ENCODE measurements at places on chromosomes 1 and 21. TPM values are rescaled to one million over a fixed set of nuclear protein-coding genes. Genes with fewer than 3 reads are reported as not detected.

DNA sequence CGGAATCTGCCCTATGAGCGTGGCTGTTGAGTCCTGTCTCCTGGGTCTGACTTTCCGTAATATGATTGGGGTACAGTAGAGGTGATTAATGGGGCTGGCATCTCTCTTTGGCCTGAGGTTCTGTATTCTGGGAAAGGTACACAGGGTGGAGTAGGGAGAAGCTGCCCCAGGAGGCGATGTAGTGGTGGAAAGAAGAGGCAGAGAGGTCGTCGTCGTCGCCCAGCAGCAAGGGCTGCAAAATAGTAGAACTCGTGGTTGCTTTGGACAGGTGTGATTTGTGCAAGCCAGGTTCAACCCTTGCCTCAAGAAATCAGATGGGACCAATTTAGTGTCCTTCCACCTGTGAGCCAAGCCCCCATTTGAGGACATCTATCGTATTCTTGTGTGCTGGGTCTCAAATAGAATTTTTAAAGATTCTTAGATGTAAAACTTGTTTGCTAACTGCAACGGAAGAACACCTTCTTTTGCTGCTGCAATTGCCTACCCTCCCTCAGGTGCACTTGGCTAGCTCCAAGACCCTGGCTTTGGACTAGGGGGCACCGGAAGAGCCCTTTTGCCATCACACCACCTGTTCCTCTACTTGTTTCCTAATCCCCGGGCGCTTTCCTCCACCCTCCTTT, 1.3 kb upstream of the HMGN2 start:
- DNase-seq: no peak

DNA sequence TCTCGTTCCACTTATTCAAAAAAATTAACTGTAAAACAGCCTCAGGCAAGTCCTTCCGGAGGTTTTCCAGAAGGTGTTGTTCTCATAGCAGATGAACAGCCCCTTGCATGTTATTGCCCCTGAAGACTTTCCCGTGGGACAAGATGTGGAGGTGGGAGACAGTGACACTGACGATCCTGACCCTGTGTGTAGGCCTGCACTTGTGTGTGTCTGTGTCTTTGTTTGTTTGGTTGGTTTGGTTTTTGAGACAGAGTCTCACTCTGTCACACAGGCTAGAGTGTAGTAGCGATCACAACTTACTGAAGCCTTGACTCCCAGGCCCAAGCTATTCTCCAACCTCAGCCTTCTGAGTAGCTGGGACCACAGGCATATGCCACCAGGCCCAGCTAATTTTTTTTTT, 12.6 kb downstream of the ETV3L start:
- DNase-seq: no peak

- DNase-seq: no peak
Observed at GRCh38 chr1:16397120-16397519, 30.1 kb downstream of the SZRD1 start.

GRCh38 chr1:217089361-217090014, 366.3 kb upstream of the ESRRG start:
- DNase-seq: peak; percentile 40

- no peak for DNase-seq
Observed at GRCh38 chr1:19511116-19511515, 25.8 kb upstream of the CAPZB start.

DNA sequence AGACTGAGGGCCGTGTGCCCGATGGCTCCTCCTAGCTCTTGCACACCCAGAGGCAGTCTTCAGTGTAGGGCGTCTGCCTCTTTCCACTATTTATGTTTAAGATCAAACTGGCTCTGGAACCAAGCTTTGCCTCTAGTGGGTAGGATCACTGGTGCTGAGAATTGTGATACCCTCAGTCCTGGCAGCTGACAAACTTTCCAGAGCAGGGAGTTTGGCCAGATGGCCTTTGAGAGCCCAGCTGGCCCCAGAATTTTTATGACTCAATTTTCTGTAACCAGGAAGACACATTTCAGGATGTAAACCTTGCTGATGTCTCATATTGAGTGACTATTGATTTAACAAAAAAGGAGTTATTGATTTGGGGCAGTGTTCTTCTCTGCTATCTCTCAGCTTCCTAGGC, 6.7 kb downstream of the COQ8A start:
- no peak for DNase-seq

GRCh38 chr21:33021150-33021549, 4.6 kb upstream of the OLIG2 start:
- DNase-seq: no peak

GRCh38 chr1:64000021-64000420, 203.4 kb upstream of the UBE2U start:
- peak; percentile 82 for DNase-seq

DNA sequence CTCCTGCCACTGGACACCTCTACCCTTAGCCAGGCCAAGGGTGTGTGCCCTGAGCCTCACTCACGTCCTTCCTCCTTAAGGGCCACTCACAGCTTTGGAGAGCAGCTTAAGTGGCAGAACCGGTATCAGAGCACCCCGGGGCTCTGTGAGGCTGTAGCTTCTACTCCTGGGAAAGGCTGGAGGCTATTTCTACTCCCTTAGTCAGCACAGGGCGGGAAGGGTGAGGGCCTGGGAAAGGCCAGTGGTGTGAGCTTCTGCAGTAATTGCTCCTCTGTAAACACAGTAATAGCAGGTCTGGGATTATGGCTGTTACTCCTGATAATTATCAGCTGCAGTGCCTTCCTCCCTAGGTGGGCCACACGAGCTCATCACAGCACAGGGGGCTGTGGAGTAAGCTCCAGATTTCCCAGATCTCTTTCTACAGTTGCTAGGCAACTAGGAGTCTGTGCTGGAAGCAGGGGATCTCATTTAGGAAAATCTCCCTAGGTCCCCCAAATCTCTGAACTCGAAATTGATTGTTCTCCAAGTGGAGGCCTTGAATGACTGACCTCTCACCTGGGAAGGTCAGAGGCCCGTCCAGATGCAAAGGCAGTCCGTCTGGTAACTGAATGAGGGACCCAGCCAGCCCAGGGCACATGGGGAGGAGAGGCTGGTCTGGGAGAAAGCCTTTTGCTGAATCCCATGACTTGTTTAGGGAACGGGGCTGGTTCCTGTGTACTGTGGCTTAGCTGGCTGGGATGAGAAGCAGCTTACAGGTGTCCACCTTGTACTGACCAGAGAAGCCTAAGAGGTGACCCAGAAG, 29.3 kb downstream of the IER5 start:
- DNase-seq: peak; percentile 49

GRCh38 chr1:18934205-18935000, 22.1 kb downstream of the IFFO2 start:
- DNase-seq: no peak

DNA sequence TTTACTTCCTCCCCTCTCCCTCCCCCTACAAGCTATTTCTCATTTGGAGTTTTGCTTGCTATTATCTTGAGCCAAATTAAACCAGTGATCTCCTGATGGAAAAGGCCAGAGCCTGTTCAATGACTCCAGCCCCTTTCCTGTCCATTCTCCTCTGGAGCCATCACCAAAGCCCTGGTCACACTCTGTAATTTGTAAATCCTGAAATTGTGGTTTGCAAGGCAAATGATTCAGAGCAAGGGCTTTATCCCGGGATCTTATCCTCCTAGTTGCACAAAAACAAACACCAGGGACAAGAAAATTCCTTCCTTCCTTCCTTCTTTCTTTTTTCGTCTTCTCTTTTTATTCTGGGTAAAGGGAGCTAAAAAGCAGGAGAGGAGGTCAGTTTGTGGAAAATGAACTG, 366.1 kb upstream of the ST6GALNAC5 start:
- no peak for DNase-seq

DNA sequence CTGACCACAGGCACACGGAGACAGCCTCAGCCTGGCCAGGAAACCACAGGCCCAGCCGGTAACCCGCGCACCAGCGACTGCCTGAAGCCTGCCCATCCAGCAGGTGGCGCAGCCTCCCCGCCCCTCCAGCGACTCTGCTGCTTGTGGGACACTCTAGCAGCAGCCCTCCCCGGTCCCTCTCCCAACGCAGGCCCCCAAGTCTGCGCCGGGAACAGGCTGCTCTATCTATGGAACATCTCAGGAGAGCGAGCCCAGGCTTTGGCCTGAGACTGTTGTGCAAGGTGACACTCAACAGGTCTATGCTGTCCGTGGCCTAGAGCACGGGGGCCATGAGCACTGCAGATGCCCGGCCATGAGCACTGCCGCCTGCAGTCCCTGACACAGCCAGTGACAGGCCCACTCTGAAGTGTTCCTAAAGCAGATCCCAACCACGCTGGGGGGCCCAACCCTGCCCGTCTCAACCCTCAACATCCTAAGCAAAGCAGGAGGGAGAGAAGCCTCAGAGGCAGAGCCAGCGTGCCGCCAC, 28.4 kb downstream of the WDR4 start:
- peak; percentile 31 for DNase-seq

DNA sequence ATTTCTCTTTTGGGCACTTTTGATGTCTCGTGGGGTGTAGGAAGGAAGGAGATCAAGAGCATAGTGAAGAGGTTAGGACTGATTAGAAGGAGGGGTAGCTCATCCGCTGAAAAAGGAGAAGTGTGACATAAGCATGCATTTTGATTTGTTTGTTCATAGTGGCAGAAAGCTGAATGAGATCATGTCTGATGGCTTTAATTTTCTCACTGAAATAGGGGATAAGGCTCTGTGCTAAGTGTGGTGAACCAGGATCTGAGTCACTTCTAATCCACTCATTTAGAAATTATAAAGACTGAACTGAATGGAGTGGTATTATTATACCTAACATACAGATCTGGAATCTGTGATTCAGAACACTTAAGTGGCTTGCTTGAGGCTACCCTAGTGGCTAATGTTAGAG, 344.5 kb downstream of the PDE4B start:
- peak; percentile 58 for DNase-seq

- DNase-seq: no peak
Observed at GRCh38 chr1:2911421-2912178, 109.7 kb upstream of the ACTRT2 start.

- no peak for DNase-seq
Observed at GRCh38 chr1:43405219-43405875, 15.6 kb downstream of the SZT2 start.

GRCh38 chr1:228154670-228155571, 5.2 kb downstream of the GJC2 start:
- DNase-seq: no peak

GRCh38 chr1:92043621-92044020, 13.8 kb downstream of the EPHX4 start:
- DNase-seq: no peak

- peak; percentile 81 for DNase-seq
Observed at GRCh38 chr1:32801096-32801715, 16.0 kb downstream of the YARS1 start.

GRCh38 chr1:86305731-86306130, 90.4 kb downstream of the ODF2L start:
- no peak for DNase-seq

DNA sequence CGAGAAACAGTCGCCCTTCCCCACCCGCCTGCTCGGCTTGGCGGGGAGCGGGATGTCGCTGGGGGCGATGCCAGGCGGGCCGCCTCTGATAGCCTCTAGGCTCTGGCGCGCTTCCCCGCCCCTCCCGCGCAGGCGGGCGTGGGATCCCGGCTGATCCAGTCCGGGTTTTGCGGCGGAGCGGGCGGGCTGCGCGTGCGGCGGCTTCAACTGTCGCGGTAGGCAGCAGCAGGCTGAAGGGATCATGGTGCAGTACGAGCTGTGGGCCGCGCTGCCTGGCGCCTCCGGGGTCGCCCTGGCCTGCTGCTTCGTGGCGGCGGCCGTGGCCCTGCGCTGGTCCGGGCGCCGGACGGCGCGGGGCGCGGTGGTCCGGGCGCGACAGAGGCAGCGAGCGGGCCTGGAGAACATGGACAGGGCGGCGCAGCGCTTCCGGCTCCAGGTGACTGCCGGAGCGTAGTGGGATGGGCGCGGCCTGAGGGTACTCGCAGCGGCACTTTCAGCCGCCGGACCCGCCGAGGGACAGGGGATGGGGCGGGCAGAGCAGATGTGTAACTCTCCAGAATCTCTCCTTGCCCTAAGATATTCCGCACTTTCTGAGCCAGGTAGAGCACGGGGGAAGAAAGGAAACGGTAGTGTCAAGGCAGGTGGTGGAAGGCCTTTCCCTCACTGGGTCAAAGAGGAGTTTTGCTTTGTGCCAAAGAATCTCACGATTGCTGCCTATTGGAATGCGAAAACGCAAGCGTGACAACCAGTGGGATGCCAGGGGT, at the start of gene FAAH:
Gene FAAH (plus strand): TSS at position 210 of the 764 bp plus-strand sequence. CDS start 32 bp downstream, at position 242.
- peak; percentile 79 for DNase-seq

DNA sequence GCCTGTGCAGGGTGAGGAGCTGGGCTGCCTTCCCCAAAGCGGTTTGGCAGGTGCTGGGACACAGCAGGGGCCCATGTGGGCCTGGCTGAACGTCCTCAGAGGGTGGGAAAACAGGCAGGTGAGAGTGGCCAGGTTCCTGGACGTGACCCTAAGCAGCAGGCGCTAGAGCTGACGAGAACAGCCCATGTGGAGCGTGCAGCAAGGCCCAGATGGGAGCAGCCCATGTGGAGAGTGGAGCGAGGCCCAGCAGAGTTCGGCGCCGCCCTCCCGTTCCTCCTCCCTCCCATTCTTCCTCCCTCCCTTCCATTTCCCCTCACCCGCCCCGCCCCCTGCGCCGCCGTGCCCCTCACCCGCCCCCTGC, 314.4 kb upstream of the VAMP3 start:
- DNase-seq: no peak

GRCh38 chr1:170402476-170403311, 129.3 kb upstream of the GORAB start:
- no peak for DNase-seq

- no peak for DNase-seq
Observed at GRCh38 chr1:52240592-52241210, 98.8 kb downstream of the ZFYVE9 start.

GRCh38 chr1:34869760-34870159, 10.2 kb upstream of the SMIM12 start:
- no peak for DNase-seq

- peak; percentile 49 for DNase-seq
Observed at GRCh38 chr1:16167331-16168143, 11.7 kb upstream of the EPHA2 start.

DNA sequence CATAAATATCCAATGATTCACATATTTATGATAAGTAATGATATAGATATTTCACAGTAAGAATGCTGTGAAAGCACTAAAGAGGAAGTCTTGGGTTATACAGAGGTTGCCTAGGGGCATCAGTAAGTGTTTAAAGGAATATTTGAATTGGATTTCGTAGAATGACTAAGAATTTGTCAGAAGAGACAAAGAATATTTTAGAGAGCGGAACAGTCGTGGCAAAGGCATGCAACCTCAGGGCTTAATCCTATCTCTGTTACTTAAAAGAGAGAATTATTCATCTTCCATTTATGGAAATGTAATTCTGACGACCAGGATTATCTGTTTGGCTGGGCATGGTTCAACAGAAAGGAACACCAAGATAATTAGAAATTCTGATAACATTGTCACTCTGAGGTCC, 171.9 kb upstream of the NR5A2 start:
- peak; percentile 42 for DNase-seq

- DNase-seq: no peak
Observed at GRCh38 chr1:178385662-178386061, 111.1 kb downstream of the CLEC20A start.

SPATA17 gene
- 1.7 TPM for total RNA-seq

CTSK gene
- total RNA-seq: 0.39 TPM

IL19 gene
- total RNA-seq: not detected

ETNK2 gene
- 10.5 TPM for total RNA-seq

IGFN1 gene
- total RNA-seq: 0.51 TPM

SETD4 gene
- total RNA-seq: 25.8 TPM

OR2M3 gene
- total RNA-seq: not detected

AADACL3 gene
- not detected for total RNA-seq

TPTE gene
- total RNA-seq: 5.9 TPM

NHLH1 gene
- not detected for total RNA-seq

TRIM17 gene
- not detected for total RNA-seq
